ENCODE measurements at places on chromosomes 3 and 15.

- no peak for DNase-seq
Observed at GRCh38 chr15:59966262-59966661, 37.8 kb upstream of the FOXB1 start.

- DNase-seq = no peak
Observed at GRCh38 chr3:27644941-27645340, 77.2 kb downstream of the EOMES start.

DNA sequence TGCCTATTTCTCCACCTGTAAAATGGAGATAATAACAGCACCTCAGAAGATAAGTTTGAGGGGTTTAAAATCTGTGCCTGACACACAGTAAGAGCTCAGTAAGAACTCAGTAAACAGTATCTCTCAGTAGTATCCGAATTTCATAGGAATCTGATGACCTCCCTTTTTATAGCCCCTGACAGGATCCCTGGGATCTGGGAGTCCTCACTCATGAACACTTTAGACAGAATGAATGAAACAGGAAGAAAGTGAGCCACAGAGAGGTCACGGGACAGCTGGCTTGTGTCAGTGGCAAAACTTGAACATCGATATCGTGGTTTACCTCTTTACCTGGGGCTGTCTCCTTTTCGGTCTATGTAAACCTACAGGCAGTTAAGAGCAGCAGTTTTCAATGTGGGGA, 51.2 kb downstream of the LRTM1 start:
- no peak for DNase-seq

- no peak for DNase-seq
Observed at GRCh38 chr3:52088445-52089367, 32.3 kb upstream of the DUSP7 start.

DNA sequence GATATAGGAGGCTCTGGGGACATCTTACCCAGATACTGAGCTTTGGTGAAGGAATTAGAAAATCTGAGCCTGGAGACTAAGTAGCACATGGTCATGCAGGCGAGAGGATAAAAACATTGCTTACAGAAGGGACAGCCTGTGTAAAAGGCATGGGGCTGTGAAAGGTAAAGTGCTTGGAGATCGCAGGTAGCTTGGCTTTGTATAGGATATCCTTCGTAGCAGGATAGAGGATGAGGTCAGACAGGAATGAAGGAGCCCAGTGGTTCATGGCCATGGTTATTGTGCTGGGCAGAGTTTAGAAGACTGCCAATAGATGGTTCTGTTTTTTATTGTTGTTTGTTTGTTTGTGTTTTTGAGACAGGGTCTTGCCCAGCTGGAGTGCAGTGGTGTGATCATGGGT, 82.5 kb downstream of the SLMAP start:
- no peak for DNase-seq

DNA sequence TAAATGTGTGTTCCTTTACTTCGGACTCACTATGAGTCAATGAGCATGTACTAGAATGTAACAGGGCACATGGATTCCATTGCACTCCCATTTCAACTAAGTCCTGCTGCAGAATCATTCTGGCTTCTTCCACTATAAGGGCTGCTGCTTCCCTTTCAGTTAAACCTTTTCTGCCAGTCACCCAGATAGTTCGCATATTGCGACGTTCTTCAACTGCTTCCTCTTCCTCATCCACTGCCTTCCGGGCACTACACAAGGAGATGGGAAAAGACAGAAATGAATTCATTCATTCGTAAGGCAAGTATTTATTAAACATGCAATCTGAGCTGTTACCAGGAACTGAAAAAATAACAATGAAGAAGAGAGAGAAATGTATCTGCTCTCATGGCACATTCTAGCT, 55.6 kb downstream of the POLQ start:
- DNase-seq = no peak

DNA sequence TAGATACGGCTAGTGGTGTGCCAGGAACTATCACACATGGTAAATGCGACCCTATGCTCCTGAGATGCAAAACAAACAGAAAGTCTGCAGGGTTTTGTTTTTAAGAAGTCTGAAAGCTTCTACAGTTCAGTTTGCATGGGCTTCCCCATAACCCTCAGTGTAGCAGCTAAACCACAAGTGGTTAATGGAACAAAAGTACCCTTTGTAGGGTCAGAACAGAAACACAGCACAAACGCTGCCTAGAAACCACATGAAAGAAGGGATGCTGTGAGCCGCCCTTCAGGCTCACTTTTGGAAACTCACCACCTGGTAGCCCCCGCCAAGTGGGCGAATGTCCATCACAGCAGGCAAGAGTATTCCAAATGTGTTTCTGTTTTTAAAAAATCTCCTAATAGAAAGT, 46.2 kb downstream of the CTDSPL start:
- DNase-seq = no peak

- DNase-seq = no peak
Observed at GRCh38 chr15:66927201-66928077, 138.0 kb upstream of the SMAD3 start.

DNA sequence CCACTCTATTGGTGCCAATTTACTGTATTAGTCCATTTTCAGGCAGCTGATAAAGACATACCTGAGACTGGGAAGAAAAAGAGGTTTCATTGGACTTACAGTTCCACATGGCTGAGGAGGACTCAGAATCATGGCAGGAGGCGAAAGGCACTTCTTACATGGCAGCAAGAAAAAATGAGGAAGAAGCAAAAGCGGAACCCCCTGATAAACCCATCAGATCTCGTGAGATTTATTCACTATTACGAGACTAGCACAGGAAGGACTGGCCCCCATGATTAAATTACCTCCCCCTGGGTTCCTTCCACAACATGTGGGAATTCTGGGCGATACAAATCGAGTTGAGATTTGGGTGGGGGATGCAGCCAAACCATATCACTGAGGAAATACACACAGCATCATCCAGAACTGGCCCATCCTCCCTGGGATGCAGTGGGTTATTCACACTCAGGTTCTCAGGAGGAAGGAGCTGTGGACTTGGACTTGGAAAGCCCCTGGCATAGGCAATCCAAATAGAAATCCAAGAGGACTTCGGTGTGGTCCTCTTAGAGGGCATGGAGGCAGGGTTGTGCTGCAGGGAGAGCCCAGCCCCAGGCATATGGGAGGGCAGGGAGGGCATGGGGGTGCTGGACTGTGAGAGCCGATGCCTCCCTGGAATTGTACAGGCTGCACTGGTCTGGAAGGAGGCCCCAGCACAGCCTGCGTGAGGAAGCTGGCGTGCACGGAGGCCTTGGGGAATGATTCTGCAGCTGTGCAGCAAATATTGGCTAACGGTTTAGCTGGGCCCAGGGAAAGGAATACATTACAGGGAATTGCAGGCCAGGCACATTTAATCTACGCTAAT, 62.9 kb downstream of the EFCAB12 start:
- no peak for DNase-seq

DNA sequence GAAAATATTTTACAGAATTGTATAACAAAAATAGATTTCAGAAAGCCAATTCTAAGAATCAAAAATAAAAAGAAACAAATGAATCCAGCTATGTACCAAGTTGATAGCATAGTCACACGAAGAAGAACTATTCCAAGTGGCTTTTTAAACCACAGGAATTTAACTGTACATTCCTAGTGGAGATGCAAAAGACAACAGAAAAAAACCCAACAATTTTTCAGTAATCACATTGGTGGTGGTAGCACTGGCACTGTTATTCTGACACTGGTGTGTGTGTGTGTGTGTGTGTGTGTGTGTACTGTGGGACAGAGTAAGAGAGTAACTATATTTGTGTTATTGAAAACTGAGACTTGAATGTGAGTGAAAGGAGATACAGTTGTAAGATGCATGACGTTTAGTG, 9.1 kb downstream of the BFSP2 start:
- no peak for DNase-seq

DNA sequence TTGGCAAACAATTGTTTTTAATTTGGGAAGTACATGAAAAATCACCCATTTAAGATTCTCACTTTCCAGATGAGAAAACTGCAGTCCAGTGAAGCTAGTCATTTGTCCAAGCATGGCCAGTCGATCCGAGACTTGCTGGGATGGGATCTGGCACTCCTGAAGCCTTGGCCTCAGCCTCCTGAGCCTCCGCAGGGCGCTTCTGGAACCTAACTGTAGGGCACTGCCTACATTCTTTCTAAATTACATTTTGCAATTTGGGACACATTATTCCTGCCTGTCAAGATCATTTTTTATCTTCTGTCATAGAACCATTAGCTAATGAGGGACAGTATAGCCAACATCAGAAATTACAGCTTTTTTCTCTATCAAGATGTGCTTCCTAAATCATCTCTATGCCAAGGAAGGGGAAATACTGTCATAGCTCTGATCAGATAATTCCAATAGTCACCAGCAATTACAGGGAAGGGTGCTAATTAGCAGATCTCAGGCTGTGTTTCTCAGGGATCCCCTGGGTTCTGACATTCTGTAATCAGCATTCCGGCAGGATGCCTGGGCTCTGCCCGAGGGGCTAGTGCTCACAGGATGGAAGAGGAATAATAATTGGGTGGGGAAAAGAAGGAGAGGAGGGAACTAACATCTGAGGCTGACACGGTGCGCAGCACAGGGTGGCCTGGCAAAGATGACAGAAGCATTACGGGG, 28.3 kb downstream of the ANAPC13 start:
- no peak for DNase-seq

DNA sequence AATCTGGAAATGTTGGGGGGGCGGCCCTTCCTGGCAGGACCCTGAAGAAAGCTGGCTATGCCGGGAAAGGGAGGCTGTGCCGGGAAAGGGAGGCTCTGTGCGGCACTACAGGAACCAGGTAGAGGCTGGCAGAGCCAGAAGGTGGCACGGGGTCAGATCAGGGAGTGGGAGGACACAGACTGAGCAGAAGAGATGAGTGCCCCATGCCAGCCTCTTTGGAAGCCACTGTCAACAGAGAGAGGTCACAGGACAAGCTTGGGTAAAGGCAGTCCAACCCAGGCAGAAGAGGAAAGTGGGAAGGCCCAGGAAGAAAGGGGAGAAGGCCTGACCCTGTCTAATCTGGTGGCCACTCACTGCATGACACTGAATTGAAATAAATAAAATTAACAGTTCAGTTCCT, 1.5 kb downstream of the C15orf62 start:
- DNase-seq = no peak

DNA sequence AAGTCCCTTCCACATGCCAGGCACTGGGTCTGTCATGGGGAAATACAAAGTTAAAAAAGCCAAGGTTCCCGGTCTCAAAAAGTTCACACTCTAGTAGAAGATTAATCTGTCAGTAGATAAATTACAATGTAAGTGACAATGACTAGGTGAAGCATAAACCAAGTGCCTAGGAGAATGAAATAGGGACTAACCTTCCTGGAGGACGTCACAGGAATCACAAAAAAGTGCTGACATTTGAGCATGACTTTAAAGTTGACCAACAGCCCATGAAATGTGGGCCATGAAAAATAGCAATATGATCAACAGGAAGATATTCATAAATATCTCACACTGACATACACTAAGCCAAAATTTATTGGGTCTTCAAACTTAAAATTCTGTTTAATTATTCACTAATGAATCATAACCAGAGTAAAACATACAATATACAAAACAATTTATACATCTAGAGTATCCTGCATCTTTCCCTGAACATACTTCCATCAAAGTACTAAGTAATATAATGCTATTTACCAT, 20.0 kb downstream of the COPS2 start:
- no peak for DNase-seq

- no peak for DNase-seq
Observed at GRCh38 chr3:158350971-158351370, 220.0 kb upstream of the MLF1 start.

DNA sequence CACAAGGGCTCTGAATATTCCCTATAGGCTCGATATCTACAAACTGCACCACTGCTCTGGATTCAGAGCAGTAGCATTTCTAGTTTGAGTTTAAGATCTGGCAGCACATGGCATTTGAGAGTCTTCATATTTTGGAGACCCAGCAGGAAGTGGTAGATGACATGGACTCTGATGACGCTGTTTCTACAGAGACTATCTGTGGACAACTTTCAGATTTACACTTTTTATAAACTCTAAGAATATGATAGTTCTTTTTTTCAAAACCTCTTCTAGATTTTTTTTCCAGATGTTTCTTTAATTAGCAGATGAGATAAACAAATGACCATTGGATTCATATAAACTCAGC, 35.8 kb downstream of the ARMC8 start:
- no peak for DNase-seq

- DNase-seq = no peak
Observed at GRCh38 chr3:169894110-169894509, 17.3 kb upstream of the SAMD7 start.

DNA sequence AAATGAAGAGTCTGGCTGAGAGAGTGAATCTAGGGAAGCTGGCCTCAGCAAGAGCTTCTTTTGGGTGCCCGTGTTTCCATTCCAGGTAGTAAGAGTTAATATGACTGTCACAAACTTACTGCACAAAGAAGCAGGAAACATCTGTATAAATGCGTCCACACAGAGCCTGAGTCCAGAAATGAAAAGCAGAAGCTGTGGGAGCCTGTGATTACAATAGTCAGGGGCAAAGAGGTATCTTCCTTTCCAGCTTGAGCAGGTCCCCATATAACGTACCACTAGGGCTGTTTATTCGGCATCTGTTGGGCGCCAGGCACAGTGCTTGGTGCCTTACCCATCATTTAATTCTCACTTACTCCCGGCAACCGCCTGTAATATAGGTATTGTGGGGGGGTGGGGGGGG, 40.5 kb upstream of the B3GNT5 start:
- no peak for DNase-seq
